Stimulated activated CD4-positive, alpha-beta T cell treated with anti-CD3 and anti-CD28 coated beads, Interleukin-2, amount 100 ng/mL, for 48 hours (primary cell): ENCODE measurements at places on chromosomes 7 and 10.

DNA sequence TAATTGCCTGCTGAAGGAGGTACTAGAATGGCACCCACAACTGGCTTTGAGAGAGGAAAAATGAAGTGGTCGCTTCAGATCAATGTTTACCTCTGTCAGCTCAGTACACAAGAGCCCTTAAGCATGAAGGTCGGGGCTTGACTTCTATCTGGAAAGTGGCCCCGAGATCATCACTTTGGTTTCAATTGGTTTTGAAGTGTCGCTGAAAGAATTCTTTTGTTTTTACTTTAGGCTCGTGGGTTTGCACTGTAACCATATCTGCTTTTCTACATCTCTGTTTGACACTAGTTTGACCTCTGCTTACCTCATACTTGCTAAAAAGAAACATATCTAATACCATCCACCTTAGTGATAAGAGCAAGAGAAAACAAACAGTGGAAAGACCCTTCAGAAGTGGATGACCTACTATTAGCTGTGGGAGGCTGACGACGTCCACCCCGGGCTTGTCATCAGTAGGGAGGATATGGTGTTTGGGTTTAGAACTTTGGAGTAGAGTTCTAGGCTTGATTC lies 361.8 kb downstream of the GATA3 start:
- DNase-seq, result no peak

GRCh38 chr10:98293550-98294269 lies 25.7 kb upstream of the LOXL4 start:
- DNase-seq, result no peak

GRCh38 chr10:4557469-4557868 lies 268.5 kb upstream of the AKR1E2 start:
- no peak for DNase-seq

DNA sequence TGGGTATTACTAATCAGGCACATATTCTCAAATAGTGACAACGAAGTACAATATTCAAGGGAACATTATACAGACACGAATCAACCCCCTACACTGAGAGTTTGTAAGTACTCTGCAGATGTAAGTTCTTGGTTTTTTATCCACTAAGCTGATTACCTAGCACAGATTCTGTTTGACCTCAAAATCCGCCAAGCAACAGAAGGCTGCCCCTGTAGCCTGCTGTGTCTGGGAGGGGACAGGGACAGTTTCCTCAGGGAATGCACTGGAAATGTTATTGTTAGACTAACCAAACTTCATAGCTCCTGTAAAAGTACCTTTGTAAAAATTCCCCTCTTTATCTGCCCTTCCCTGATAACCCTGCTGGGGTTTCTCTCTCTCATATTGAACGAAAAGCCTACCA lies 45.2 kb upstream of the ZRANB1 start:
- no peak for DNase-seq

GRCh38 chr10:132387764-132388210 lies 9.2 kb upstream of the PWWP2B start:
- DNase-seq, result peak; percentile 81

DNA sequence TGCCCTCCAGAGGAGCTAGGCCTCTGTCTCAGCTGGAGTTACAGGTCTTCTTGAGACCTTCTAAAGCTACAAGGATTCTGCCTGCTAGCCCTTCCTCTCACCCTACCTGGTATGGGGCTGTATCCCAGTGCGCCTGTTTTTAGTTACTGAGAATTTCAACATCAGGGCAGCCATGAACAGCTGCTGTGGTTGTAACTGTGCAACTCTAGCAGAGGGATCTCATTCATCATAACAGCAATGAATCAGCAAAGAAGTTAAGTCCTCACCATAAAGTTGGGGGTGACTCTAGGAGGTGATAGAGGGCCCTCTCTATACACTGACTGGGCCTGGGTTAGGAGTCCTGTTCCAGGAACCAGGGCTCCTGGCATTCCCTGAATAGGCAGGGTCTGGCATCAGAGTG lies 14.0 kb upstream of the CDH23 start:
- no peak for DNase-seq

GRCh38 chr10:61175316-61175715 lies 231.3 kb upstream of the RHOBTB1 start:
- no peak for DNase-seq

DNA sequence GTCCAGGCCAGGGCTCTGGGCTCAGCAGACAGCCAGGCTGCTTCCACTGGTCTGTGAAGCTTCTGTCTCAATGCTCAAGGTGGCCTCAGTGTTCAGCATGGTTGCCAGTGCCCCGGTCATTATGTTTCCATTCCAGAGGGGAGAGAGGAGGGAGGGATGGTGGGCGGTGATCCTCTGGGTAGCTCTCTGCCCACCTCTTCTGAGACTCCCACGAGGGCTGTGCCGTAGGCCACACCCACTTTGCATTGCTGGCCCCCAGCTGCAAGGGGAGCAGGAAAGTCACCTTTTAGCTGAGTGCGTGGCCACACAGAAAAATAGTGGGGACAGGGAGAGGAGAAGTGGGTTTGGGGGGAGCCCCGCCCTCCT lies 42.5 kb downstream of the FOXK1 start:
- no peak for DNase-seq

DNA sequence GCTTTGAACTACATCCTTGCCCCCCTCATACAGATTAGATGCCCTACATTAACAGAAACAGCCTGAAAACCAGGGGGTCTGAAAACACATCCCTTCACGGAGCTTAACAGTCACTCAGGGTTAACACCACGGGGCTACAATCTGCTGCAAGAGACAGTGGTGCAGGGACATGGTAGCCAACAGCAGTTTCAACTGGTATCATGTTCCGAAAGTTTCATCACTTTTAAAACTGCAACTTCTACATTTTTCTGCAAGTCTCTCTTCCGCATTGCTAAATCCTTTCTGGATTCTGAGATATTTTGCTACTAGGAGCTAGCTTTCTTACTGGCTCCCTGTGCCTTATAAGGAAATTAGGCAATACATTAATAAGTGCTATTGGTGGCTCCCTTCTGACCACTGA lies 92.6 kb downstream of the JAZF1 start:
- DNase-seq, result no peak

DNA sequence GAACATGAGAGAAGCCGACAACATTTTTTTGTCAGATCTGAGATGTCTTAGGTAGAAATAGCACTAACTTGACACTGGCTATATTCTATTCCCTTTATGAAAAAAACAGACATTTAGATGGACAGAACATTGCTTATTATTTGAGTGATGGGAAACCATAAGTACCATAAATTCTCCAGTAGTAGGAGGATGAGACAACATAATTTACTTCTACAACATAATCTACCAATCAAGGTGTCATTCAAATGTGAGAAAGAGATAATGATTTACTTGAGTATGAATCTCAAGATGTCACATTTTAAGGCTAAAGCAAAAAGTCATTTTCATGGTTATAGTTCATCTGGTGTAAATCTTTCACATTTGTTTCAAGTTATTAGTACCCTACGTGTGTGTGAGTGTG lies 110.8 kb downstream of the CALCR start:
- DNase-seq, result no peak

- no peak for DNase-seq
Measured at GRCh38 chr10:129744134-129745111, 219.7 kb downstream of the EBF3 start.

DNA sequence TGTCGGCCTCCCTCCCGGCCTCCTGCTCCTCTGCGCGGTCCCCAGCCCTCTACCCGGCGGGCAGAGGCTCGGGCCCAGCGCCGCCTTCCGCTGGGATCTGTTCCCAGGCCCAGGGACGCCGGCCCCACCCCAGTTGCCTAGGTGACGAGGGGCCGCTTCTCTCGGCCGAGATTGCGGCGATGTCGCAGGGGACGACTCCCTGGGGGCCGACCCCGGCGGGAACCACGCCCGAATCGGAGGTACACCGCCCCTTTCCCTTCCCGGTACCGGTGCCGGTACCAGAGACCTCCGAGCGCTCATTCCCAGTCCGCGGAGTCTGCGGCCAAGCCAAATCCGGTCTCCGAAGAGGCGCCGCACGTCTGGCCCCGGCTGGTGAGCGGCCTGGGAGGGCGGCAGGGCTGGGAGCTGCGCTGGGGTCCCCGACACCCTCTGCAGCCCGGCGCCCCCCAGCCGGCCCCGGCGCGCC lies at the start of gene CABCOCO1:
Gene CABCOCO1 (plus strand): TSS at position 136 of the 466 bp plus-strand sequence. CDS start 44 bp downstream, at position 180.
- DNase-seq, result no peak

- DNase-seq, result no peak
Measured at GRCh38 chr7:48691788-48692187, 232.6 kb upstream of the CDC14C start.

DNA sequence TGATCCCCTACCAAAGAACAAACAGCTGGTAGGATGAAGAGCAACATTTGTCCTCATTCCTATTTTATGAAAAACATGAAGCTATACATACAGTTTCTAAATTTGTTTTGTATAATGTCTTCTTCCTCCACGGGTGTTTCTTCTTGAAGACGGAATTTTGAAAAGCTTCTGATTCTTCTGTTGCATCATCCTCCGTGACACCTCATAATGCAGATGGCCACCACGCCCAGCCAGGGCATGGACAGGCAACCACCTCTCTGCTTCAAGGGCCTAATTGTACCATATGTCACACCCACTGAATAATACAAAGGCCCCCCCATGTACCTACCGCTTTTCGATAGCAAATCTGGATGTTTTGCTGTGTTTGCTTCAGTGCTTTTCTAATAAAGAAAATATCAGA lies at the start of gene SUN3:
Gene SUN3 (minus strand): TSS at position 170 of the 400 bp plus-strand sequence. CDS start 169 bp downstream, at position 1.
- DNase-seq, result no peak

- DNase-seq, result no peak
Measured at GRCh38 chr10:8194050-8194449, 139.6 kb downstream of the GATA3 start.

- DNase-seq, result no peak
Measured at GRCh38 chr10:8041992-8042720, 12.3 kb upstream of the GATA3 start.

DNA sequence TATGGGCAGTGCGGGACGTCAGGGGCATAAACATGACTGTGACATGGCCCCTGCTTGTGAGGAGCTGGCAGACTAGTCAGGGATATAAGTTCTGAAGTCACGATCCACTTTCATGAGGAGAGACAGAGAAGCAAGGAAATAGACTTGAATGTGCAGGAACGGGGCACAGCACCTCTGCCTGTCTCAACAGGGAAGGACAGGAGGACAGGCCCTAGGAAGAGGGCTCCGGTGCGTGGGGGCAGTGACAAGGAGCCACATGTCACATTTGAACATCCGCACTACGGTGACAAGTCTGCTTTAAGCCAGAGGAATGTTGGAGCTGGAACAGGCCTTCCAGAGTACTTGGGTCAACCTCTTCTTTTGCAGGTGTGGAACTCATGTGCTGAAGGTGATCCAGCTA lies 19.8 kb upstream of the SAR1A start:
- DNase-seq, result no peak

DNA sequence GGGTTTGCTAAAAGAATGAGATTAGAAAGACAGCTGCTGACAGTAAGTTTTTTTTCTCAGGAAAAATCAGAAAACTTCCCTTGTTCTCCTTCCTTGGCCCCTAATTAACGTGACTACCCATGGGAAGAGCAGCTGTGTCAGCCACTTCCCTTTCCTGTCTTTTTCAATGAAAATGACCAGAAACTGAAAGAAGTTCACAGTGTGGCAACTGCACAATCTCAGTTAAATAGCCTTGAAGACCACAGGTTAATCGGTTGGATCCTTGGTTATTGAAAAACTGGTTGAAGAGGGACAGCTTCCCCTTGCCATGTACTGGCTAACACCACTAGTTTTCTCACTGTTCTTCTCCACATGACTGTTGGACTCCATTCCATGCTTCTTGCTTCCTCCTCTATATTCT lies 148.8 kb upstream of the AGR3 start:
- DNase-seq, result no peak

- DNase-seq, result peak; percentile 39
Measured at GRCh38 chr10:11403116-11403515, 208.3 kb downstream of the USP6NL start.

- no peak for DNase-seq
Measured at GRCh38 chr7:18257711-18258110, 230.1 kb upstream of the PRPS1L1 start.

DNA sequence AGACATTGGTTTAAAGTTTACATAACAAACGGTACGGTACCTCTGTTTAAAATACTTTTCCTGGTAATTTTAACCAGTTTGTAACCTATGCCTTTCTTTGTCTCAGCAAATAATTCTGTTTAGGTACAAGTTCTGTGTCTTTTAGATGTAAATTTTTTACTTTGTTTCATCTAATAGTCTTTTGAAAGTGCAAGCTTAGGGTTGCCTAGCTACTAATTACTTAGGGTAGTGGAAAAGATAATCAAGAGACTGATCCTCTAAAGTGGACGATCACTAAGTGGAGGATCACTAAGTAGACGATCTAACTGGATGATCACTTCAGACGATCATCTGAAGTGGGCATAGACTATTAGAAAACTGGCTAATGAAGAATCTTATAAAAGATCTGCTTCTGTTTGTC lies 16.1 kb upstream of the FKBP9 start:
- DNase-seq, result no peak

- no peak for DNase-seq
Measured at GRCh38 chr7:157484411-157485081, 147.7 kb downstream of the DNAJB6 start.

- no peak for DNase-seq
Measured at GRCh38 chr10:27959093-27959715, 39.7 kb downstream of the ODAD2 start.

DNA sequence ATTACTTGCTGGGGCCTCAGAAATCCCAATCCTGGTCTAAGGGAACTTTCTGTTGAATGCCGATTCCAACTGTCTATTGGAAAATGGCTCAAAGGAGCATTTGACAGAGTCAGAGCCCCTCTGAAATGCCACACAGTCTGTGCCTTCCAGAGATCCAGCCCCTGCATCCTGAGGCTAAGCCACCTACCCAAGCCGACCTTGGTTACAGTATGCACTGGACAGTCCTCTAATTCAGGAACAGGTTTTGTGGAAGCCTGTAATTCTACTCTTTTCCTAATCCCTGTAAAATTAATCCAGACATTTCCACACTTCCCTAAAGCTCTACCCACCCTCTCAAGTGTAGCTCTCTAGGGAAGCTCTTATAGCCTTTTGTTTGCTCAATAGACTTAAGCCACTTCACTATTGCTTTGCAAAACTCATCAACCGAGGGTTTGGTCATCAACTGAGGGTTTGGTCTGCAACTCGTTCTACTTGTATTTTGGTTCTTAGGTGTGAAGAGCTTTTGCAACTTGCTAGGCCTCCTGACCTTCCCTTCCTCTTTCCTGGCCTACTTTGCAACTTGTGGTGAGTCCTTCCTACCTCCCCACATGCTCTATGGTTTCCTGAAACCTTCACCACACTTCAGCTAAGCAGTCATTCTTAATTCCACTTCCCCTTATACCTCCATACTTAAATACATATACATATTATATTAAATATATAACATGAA lies 364.8 kb downstream of the SFMBT2 start:
- no peak for DNase-seq

- peak; percentile 44 for DNase-seq
Measured at GRCh38 chr7:76260171-76260703, 42.2 kb upstream of the HSPB1 start.

- DNase-seq, result no peak
Measured at GRCh38 chr10:70114902-70115301, 17.7 kb downstream of the AIFM2 start.
